ENCODE measurements at places on chromosomes 5 and 9. TPM values are rescaled to one million over a fixed set of nuclear protein-coding genes. Genes with fewer than 3 reads are reported as not detected.

- no peaks in the 10 kb centered on the region for H3K4me1 ChIP-seq
- H3K36me3 ChIP-seq: peaks cover 31% of the 10 kb centered on the region
- H3K4me3 ChIP-seq: no peak overlapping the region
- no peaks in the 10 kb centered on the region for H3K27me3 ChIP-seq
- no peak overlapping the region for H3K27ac ChIP-seq
- DNase-seq: no peak
Observed at GRCh38 chr9:136831002-136831719, 11.1 kb upstream of the AJM1 start.

GRCh38 chr9:93098236-93098946 lies 2.4 kb downstream of the CARD19 start:
- peak; percentile 46 for DNase-seq
- no peak overlapping the region for H3K4me3 ChIP-seq
- peaks cover 37% of the 10 kb centered on the region for H3K4me1 ChIP-seq
- H3K36me3 ChIP-seq: no peaks in the 10 kb centered on the region
- peak overlapping the region; percentile 98 for H3K27ac ChIP-seq

DNA sequence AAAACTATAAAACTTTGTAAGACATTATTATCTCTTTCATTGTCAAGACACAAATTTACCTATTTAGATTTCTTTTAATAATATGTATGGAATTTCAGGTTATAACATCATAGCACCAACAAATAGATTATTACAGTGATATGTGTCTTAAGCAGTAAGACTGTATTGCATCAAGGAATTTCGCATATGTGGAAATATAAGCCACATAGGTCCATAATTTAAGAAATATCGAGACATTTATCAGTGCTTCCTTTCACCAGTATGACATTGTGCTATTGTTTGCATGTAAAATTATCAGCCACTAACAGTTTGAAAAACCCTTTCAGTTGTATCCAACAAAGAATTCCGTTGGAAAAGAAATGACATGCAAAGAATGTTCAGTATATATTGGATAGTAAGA lies 186.7 kb upstream of the RASA1 start:
- H3K4me1 ChIP-seq: no peaks in the 10 kb centered on the region
- no peak overlapping the region for H3K27ac ChIP-seq
- no peak overlapping the region for H3K4me3 ChIP-seq
- no peak for DNase-seq

DNA sequence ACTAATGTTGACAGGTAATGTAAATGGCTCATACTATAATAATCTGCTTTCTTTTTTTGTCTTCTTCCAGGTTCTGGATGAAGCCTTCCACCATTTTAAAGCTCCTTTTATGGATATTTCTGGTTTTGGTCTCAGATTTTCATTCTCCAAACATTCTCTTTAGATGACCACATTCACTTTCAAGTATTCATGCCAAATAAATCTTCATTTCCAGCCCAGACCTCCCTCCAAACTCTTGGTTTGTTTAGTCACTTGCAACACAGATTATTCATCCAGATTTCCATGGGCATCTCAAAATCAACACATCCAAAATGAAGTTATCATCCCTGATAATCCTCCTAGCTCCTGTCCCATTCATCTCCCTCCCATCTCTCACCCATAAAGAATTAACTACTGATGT lies 40.3 kb upstream of the SVEP1 start:
- H3K4me1 ChIP-seq: no peaks in the 10 kb centered on the region
- DNase-seq: no peak

GRCh38 chr9:134618163-134618832 lies 23.3 kb upstream of the COL5A1 start:
- no peak overlapping the region for H3K4me3 ChIP-seq
- peaks cover 9% of the 10 kb centered on the region for H3K4me1 ChIP-seq
- peaks cover 53% of the 10 kb centered on the region for H3K27me3 ChIP-seq
- no peaks in the 10 kb centered on the region for H3K36me3 ChIP-seq
- no peak overlapping the region for H3K27ac ChIP-seq

GRCh38 chr5:40364441-40364840 lies 315.3 kb upstream of the PTGER4 start:
- no peaks in the 10 kb centered on the region for H3K36me3 ChIP-seq
- DNase-seq: no peak
- no peaks in the 10 kb centered on the region for H3K27me3 ChIP-seq
- no peaks in the 10 kb centered on the region for H3K4me1 ChIP-seq
- no peak overlapping the region for H3K27ac ChIP-seq
- H3K4me3 ChIP-seq: no peak overlapping the region

DNA sequence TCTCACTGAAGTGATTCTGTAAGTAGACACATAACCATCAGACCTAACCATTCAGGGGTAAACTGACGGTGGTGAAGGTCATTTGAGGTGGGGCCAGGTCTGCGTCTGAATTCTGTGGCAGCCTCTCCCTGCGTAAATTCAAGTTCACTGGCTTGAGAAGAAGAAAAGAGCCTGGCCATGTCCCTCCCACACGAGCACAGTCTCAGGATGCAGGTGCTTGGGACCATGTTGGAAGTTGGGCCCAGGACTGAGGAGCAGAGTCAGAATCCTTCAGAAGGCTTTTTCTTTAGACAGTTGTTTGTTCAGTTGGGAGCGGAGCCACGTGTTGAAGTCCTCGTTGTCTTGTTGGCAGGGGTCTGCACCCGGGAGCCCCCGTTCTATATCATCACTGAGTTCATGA lies 24.1 kb downstream of the QRFP start:
- H3K27me3 ChIP-seq: no peaks in the 10 kb centered on the region
- no peak for DNase-seq
- H3K4me1 ChIP-seq: no peaks in the 10 kb centered on the region
- H3K4me3 ChIP-seq: no peak overlapping the region

DNA sequence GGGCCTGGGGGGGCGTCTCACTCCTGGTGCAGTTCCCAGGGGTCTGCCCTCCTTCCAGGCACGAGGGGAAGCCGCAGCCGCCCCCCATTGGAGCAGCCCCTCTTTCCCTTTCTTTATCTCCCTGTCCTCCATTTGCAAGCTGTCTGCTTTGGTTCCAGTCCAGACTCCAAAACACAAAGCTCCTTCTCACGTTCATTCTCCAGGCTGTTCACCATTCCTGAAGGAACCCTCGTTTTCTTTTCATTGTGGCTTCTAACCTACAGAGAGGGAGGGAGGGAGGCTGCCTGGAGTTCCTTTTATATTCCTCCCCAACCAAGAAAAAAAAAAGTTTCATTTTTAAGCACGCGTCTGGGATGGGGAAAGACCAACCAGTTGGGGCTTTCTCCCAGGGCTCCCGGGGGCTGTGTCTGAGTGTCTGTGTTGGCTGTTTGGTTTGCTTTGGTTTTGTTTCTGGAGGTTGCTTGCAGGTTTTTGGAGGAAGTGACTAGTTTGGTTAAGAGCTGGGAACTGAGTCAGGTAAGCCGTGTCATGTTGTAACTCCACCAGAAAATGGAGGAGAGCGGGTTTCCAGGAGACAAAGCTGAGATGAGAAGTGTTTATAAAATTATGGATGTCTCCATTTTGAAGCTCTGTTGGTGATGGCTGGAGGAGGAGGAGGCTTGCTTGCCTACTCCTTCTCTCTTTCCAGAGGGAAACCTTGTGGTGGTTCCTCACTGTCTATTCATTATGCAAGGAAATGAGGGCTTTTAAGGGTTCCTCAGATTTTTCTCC lies 1.6 kb downstream of the ZNF462 start:
- H3K27ac ChIP-seq: peak overlapping the region; percentile 93
- DNase-seq: no peak
- H3K27me3 ChIP-seq: no peaks in the 10 kb centered on the region
- H3K36me3 ChIP-seq: no peaks in the 10 kb centered on the region

MARCHF11 gene
- not detected for total RNA-seq

PCDHGA10 gene
- total RNA-seq: 4.1 TPM

DNA sequence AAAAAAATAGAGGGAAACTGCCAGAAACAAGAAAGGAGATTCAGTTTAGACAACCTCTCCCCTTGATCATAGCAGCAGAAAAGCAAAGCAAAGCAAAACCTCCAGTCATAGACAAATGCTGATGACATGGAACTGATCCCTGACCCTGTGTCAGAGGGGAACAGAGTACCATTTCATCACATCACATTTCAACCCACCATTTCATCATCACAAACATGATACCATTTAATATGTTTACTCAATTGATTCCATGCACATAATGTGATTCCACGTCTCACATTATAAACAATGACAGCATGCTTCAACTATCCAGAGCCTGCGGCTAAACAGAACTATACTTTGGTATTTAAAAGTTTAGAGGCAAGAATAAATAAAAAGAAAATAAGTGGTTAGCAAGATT lies 28.7 kb upstream of the ACOT12 start:
- no peaks in the 10 kb centered on the region for H3K27me3 ChIP-seq
- no peak overlapping the region for H3K4me3 ChIP-seq
- no peak for DNase-seq
- H3K36me3 ChIP-seq: no peaks in the 10 kb centered on the region
- peaks cover 4% of the 10 kb centered on the region for H3K4me1 ChIP-seq

- H3K36me3 ChIP-seq: no peaks in the 10 kb centered on the region
- no peak overlapping the region for H3K4me3 ChIP-seq
- no peak for DNase-seq
- no peaks in the 10 kb centered on the region for H3K4me1 ChIP-seq
- H3K27ac ChIP-seq: no peak overlapping the region
Observed at GRCh38 chr9:22383718-22384117, 62.9 kb upstream of the DMRTA1 start.

DNA sequence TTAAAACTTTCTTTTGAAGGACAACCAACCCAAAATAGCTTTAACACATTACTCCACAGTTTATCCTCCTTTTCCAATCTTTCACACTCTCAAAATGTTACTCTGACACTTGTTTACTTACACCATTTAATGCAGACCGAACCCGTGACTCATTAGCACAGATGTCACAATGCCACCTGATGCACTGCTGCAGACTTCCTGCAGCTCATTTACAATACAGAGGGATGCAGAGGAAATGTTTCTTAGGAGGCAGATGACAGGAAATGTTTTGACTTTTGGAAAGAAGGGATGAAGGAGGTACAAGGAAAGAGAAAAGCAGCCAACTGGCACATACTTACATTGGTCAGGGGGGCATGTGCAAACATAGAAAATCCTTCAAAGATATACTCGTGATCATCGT lies 39.0 kb downstream of the DROSHA start:
- no peak for DNase-seq
- H3K27me3 ChIP-seq: no peaks in the 10 kb centered on the region
- no peaks in the 10 kb centered on the region for H3K4me1 ChIP-seq
- H3K4me3 ChIP-seq: no peak overlapping the region

GTF3C5 gene
- total RNA-seq: 48.3 TPM

PCDHGC4 gene
- total RNA-seq: 3.3 TPM

- no peak for DNase-seq
- H3K27me3 ChIP-seq: no peaks in the 10 kb centered on the region
- H3K27ac ChIP-seq: no peak overlapping the region
- H3K4me1 ChIP-seq: no peaks in the 10 kb centered on the region
Observed at GRCh38 chr9:38331141-38331540, 61.4 kb upstream of the ALDH1B1 start.

GRCh38 chr5:106737111-106737510 lies 933.6 kb downstream of the EFNA5 start:
- no peak overlapping the region for H3K27ac ChIP-seq
- no peaks in the 10 kb centered on the region for H3K27me3 ChIP-seq
- no peaks in the 10 kb centered on the region for H3K4me1 ChIP-seq
- DNase-seq: no peak

GPRIN1 gene
- total RNA-seq: 1.8 TPM

CXCL14 gene
- 125 TPM for total RNA-seq

- H3K36me3 ChIP-seq: no peaks in the 10 kb centered on the region
- DNase-seq: no peak
- peak overlapping the region; percentile 4 for H3K4me3 ChIP-seq
- peaks cover 22% of the 10 kb centered on the region for H3K4me1 ChIP-seq
- H3K27ac ChIP-seq: no peak overlapping the region
Observed at GRCh38 chr5:42587096-42587723, 164.0 kb downstream of the GHR start.

TCF7 gene
- total RNA-seq: 7.6 TPM

SLC6A19 gene
- not detected for total RNA-seq

- no peaks in the 10 kb centered on the region for H3K27me3 ChIP-seq
- DNase-seq: no peak
- H3K36me3 ChIP-seq: no peaks in the 10 kb centered on the region
- H3K27ac ChIP-seq: no peak overlapping the region
Observed at GRCh38 chr5:82348784-82349425, 70.8 kb upstream of the RPS23 start.

- H3K27me3 ChIP-seq: no peaks in the 10 kb centered on the region
- no peak overlapping the region for H3K4me3 ChIP-seq
- H3K36me3 ChIP-seq: peaks cover 84% of the 10 kb centered on the region
- DNase-seq: no peak
- no peak overlapping the region for H3K27ac ChIP-seq
- H3K4me1 ChIP-seq: no peaks in the 10 kb centered on the region
Observed at GRCh38 chr9:95927271-95928004, 51.9 kb downstream of the ERCC6L2 start.

DNA sequence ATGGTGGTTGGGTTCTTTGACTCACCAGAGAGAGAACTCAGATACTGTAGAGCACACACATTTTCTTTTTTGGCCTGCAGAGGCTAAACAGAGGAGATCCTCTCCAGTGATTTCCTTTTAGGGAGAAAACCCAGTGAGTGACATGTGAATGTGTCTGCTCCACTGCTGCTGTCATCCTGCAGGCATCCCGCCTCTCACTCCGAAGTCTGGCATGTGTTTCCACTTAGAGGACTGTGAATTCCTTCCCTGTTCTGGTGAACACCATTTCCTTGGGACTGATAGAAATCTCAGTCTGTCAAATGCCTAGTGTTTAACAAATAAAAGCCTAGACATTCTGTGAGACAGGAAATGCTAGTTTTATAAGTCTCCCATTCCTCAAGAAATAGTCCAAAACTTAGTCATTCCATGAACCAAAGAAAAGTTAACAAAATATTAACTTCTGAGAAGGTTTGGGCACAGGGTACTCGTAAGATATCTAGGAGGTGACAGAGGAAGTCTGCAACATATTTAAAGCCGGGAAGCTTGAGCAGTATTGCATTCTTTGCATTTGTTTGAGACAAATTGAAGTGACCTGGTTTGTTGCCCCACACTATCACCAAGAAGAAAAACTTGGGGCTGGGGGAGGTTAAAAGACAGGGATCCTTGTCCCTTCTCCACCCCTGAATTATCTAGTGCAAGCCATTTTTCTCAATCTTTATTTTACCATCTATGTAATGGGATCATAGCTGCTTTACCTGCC lies 74.9 kb upstream of the NIPAL4 start:
- no peak for DNase-seq
- H3K4me3 ChIP-seq: no peak overlapping the region
- H3K36me3 ChIP-seq: no peaks in the 10 kb centered on the region
- peak overlapping the region; percentile 74 for H3K27ac ChIP-seq
